ENCODE measurements at places on chromosomes 5 and 9.

GRCh38 chr9:121527371-121527770 is 27.7 kb upstream of the GGTA1 start:
- DNase-seq = no peak

DNA sequence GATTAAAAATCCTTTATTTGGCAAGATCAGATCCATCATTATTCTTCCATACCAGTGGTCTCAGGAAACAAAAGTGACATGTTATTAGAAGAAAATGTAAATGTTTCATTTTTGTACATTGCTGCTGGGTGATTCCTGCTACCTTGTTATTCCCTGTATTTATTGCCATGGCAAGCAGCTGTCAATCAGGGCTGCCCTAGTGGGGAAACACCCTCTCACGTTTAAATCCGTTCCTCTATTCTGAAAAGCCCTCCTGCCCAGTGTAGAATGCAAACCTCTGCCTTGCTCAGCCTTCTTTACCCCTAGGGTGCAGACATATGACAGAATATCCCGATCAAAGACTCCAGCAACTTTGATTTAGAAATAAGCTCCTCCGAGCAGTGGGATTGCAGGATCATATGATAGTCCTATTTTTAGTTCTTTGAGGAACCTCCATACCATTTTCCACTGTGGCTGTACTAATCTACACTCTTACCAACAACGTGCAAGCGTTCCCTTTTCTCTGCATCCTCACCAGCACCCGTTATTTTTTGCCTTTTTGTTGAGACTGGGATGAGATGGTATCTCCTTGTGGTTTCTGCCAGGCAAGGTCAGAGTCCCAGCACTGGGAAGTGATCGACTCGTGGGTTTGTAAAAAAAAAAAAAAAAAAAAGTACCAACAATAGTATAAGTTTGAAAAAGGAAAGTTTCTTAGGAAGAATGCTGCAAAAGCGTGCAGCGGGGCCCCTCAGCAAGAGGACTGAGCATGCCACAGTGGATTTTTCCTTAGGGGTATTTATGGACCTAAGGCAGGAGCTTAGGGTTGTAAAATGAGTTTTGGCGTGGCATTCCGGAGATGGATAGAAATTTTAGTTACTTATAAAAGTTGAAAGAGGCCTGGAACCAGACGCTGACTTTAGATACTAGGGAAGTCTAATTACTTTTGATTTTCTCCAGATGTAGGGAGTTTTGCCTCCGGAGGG is 66.7 kb downstream of the HRH2 start:
- no peak for DNase-seq

- DNase-seq = peak; percentile 13
These were observed 9.8 kb downstream of the SUB1 start for GRCh38 chr5:32595118-32595517.

DNA sequence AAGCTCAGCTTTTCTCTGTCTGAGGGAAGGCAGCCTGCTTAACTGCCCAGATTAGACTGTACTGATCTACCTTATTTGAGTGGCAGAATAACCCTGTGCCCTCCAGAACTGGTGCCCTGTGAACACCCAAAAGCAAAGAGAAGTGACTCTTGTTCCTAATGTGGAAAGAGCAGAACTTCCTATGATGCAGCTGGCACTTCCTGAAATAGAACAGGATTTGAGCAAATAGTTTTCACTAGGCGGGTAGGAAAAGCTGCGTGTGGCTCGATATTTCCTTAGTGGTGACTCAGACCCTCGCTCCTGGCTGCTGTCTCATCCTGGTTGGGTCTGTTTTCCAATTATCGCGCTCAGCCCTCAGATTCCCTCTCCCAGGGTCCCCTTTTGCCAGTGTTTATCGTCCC is 89.9 kb downstream of the SH3TC2 start:
- DNase-seq = peak; percentile 85

- DNase-seq = peak; percentile 6
These were observed 121.5 kb upstream of the SPRY4 start for GRCh38 chr5:142446131-142446959.

- no peak for DNase-seq
These were observed 169.3 kb downstream of the INSYN2B start for GRCh38 chr5:169811023-169811422.

DNA sequence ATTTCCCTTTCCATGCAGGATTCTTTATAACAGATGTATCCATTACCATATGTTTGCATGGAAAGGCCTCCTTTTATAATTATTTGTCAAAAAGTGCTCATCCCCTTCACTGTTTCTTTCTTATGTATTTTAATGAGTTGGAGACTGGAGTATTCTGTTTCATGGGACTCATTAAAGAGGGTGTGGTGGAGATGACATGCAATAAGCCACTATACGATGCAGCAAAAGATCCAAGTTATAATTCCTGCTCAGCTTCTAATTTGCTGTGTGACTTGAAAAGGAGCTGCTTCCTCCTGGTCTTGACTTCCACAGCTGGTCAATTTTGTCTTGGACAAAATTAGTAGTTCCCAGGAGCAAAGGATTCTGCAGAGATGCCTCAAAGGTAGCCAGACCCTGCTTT is 13.9 kb downstream of the SGCD start:
- DNase-seq = no peak

- DNase-seq = no peak
These were observed 990.8 kb upstream of the EDIL3 start for GRCh38 chr5:85375525-85375924.

- no peak for DNase-seq
These were observed 1.5 kb downstream of the KIF12 start for GRCh38 chr9:114097613-114098020.

- no peak for DNase-seq
These were observed 320.4 kb upstream of the EFNA5 start for GRCh38 chr5:107990881-107991810.

DNA sequence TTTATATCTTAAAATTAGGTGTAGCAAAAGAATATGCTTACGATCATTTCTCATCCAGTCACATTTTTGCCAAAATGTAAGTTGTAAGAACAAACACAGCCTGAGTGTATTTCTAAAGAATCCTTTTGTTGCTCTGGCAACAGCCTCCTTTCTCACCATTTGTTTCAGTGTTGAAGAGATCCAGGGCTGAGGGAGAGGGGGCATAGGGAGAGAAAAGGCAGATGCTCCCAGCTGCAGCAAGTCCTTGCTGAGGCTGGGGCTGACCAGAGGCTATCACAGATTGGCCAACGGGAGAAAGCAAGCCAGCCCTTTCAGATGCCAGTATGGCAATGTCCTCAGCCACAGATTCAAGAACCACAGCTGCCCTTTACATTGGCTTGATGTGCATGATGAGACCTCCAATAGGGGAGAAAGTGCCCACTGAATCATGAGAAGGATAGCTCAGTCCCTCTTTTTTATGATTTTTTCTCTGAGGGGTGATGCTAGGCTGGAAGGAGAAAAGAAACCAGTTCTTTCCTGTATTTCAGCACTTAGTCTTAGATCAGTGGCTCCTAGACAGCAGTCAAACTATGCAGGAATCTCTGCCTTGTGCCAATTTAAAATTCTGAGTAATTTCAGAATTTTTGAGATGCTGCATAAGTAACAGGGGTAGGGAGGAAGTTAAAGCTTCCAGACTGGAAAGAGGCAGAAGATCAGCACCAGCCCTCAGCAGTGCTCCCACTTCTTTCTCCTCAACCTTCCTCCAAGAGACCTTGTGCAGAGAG is 142.1 kb downstream of the LHFPL2 start:
- no peak for DNase-seq

DNA sequence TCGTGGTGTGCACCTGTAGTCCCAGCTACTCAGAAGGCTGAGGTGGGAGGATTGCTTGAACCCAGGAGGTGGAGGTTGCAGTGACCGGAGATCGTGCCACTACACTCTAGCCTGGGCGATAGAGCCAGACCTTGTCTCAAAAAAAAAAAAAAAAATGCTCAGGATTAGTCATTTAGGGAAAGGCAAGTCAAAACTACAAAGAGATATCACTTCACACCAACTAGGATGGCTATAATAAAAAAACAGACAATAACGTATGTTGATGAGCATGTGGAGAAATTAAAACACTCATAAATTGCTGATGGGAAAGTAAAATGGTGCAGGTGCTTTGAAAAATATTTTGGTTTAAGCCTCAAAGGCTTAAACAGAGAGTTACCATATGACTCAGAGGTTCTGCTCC is 6.3 kb upstream of the ANKRD34B start:
- DNase-seq = no peak

DNA sequence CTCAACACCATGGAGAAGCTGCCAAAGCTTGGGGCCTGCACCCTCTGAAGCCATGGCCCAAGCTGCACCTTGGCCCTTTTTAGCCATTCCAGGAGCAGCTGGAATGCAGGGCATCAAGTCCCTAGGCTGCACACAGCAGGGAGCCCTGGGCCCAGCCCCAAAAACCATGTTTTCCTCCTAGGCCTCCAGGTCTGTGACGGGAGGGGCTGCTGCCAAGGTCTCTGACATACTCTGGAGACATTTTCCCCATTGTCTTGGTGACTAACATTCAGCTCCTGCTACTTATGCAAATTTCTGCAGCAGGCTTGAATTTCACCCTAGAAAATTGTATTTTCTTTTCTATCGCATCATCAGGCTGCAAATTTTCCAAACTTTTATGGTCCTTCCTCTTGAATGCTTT is 64.6 kb downstream of the ELOVL7 start:
- DNase-seq = no peak

DNA sequence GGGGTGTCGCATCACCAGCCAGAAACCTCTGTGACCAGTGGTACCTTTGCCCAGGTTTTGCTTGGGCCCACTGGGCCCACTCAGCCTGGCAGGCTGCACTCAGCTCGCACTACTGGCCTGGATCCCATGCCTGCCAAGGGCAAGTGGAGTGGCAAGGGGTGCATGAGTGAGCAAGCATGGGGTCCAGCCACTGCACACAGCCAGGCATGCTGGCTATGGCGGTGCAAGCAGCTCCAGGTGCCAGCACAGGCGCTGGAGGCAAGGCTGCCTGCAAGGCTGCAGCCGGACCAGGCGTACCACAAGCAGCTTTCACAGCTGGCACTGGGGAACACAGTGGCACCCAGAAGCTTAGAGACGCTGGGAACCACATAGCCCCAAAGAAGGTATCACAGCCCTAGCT is 80.1 kb downstream of the NLN start:
- DNase-seq = no peak
